ENCODE measurements at places on chromosomes 13 and 19.

GRCh38 chr19:5806133-5806489 is 1.2 kb downstream of the NRTN start:
- no peak for DNase-seq

DNA sequence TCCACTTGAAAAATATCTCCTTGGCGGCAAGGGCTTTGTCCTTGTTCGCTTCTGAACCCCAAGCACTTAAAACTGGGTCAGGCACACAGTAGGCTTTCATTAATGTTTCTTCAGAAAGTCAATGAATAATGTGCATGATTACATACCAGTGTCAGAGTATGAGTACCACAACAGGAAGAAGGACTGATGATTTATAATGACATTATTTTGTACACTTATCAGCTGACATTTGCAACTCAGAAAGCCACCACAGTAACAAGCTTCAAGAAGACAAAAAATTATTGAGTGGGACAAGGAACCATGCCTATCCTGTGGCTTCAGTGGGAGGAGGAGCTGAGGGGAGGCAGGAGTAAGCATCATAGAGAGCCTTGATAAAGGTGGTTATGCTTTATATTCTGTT is 10.0 kb downstream of the POLR1D start:
- DNase-seq: no peak

DNA sequence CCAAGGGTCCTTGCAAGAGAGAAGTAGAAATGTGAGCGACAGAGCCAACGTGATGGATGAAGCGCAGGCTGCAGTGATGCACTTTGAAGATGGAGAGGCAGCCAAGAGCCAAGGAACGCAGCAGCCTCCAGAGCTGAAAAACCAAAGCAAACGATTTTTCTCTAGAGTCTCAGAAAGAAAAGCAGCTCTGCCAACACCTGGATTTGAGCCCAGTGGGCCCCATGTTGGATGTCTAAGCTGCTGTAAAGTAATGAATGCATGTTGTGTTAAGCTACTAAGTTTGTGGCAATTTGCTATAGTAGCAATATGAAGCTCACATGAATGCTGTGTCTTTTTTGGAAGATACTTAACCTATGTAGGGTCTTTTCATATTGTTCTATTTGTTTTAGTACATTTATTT is 894.3 kb downstream of the EFNB2 start:
- no peak for DNase-seq

DNA sequence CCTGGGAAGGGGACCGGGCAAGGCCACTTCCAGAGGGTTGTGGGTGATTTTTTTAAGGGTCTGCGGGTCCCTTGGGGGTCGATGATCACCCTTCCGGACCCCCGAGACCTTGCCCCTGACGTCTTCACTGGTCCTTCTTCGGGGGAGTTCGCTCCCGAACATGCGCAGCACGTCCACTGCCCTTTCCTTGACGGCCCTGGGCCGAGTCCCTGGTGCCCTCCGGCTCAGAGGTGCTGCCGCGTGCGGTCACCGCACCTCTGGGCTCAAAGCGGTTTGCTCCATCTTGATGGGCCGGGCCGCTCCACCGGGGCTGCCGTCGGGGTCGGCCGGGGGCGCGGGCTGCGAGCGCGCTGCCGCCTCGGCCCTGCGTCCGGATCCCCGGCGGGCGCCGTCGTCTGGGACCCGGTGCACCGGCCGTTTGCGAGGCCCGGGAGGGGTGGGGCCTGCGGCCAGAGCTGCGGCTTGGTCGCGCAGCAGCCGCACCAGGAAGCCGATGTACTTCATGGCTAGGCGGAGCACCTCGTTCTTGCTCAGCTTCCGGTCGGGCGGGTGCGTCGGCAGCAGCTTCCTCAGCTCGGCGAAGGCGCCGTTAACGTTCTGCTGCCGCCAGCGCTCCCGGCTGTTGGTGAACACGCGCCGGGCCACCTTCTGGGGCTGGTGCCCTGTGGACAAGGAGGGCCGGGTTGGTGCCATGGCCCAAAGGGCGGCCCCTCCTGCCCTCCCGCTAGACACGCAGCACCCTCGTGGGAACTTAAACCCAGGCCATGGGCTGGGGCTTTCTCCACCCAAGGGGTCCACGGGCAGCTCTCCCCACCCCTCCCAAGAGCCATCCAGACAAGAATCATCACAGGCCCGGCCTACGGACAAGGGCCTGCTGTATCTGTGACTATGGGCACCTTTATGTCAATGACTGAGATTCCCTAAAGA is 3.3 kb downstream of the LYL1 start:
- DNase-seq: peak; percentile 89

GRCh38 chr13:97388373-97388772 is 45.6 kb upstream of the RAP2A start:
- DNase-seq: no peak

DNA sequence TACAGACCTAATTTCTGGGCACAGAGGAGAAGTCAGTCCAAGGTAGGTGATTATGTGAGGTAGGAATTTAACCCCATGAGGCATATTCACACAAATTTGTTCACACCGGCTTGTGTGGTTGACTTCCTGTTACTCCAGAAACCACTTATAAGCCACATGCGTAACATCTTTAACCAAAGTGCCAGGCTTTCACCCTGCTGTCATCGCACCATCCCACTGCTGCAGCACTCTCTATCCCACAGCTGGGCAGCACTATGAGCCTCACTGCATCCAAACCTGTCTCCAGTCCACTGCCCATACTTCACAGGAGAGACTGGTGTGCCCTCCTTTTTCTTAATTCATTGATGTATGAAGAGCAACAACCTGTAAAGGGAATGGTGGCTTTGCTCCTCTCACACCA is 128.2 kb upstream of the ARGLU1 start:
- no peak for DNase-seq

GRCh38 chr13:72561791-72562190 is 165.6 kb downstream of the MZT1 start:
- no peak for DNase-seq

- DNase-seq: no peak
Measured at GRCh38 chr19:805600-806550, 8.6 kb downstream of the PTBP1 start.

DNA sequence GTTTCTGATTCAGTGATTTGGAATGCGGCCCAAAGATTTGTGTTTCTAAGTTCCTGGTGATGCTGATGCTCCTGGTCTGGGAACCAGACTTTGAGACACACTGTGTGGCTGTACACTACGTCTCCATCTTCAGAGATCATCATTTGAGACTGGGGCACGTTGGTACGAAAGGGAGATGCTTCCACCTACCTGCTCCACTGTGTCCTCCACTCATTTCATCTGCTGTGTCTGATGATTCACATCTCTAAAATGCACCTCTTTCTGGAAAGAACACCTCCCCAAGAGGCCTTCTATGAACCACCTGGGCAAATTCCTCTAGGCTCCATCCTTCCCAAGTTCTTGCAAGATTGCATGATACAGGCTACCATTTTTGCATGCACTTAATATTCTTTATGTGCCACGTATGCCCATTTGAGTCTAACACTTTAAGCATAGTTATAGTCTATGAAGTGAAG is 58.6 kb downstream of the ERCC5 start:
- no peak for DNase-seq

DNA sequence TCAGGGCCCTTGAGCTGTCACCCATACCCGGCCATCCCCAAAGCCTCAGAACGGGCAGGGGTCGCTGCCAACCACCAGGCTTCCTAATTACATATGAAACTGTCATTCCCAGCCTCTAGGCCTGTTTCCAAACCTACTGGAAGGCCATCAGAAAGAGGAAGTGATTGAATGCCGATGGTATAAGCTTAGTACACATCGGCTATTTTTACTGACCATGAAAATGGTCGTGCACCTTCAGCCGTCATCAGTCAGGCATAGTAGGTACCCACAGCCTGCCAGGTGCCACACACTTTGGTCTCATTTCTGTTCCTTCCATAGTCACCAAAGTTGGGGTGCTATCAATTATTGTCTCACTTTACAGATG is 10.2 kb downstream of the KRI1 start:
- no peak for DNase-seq

GRCh38 chr13:98450026-98450425 is 126.9 kb downstream of the STK24 start:
- DNase-seq: no peak

GRCh38 chr19:18603255-18603957 is 3.2 kb downstream of the CRLF1 start:
- DNase-seq: no peak

- DNase-seq: no peak
Measured at GRCh38 chr13:32409561-32410421, 18.1 kb downstream of the N4BP2L1 start.

GRCh38 chr19:55599842-55600661 is at the start of gene ZNF524:
ZNF524 (plus strand) TSS chr19:55600288; CDS start chr19:55602113, 1,825 bp downstream.
- DNase-seq: peak; percentile 92

DNA sequence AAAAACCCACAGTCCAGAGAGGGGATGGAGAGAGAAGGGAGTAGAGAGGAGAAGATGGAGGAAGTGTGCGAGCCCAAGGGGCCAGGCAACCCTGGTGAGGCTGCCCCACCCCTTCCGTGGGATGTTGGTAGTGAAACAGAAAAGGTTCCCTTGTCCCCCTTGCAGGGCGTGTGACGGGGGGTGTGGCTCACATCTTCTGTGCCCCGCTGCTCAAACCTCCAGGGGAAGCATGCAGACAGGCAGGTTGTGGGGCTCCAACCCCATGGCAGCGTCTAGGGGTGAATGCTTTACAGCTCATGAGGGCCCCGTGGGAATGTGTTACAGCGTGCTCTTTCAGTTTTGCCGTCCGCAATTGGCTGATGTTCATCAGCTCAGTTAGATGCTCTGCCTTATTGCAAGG is 14.7 kb upstream of the EVI5L start:
- DNase-seq: no peak

GRCh38 chr13:24099490-24099889 is 61.0 kb upstream of the SPATA13 start:
- DNase-seq: no peak

GRCh38 chr19:34712395-34713261 is 21.4 kb upstream of the ZNF181 start:
- DNase-seq: peak; percentile 73

DNA sequence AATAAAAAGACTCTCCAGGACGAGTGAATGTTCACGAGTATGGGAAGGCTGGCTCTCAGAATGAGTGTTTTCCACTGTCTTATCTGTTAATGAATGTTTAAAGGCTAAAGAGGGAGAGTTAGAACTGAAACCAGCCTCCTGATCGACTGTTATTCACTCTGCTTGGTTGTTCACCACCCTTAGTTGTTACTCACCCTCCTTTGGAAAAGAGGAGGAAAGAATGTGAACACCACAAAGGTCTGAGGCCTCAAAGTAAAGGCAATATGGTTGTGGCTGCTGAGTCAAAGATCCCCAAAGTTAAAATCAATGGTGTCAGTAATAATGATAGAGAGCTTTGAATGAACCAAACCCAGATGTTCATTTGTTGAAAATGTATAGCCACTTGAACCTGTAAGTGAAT is 1793.2 kb upstream of the PCDH20 start:
- DNase-seq: no peak

GRCh38 chr13:29532821-29533220 is 62.7 kb downstream of the SLC7A1 start:
- DNase-seq: no peak

GRCh38 chr13:21055511-21056045 is 5.8 kb downstream of the LATS2 start:
- DNase-seq: no peak

DNA sequence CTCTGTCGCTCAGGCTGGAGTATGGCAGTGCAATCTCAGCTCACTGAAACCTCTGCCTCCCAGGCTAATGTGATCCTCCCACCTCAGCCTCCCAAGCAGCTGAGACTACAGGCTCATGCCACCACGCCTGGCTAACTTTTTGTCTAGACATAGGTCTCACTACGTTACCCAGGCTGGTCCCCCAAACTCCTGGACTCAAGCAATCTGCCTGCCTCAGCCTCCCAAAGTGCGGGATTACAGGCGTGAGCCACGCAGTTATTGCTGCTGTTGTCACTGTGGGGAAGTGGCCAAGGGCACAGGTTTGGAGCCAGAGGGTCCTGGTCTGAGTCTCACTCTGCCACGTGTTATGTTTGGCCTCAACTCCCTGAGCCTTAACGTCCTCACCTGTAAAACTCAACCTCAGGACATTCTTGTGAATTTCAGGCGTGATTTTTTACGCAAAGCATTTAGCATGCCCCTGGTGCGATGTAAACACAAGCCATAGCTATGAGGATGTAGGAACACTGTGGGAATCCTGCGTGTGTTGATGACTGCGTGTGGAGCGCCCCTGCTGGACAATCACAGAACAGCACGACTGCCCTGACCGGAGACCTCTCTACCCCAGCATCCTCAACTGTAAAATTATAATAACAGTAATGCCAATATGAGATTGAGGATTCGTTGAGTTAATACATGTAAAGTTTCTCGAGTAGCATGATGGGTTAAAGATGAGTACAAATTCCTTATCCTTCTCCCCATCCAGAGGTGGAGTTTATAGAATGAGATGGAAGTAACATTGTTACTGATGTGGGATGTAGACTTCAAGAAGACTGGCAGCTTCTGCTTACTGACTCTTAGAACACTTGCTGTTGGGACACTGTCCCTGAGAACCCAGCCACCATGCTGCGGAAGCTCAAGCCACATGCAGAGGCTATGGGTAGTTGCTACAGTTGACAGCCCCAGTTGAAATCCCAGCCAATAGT is 41.8 kb upstream of the PNMA8B start:
- DNase-seq: peak; percentile 49

DNA sequence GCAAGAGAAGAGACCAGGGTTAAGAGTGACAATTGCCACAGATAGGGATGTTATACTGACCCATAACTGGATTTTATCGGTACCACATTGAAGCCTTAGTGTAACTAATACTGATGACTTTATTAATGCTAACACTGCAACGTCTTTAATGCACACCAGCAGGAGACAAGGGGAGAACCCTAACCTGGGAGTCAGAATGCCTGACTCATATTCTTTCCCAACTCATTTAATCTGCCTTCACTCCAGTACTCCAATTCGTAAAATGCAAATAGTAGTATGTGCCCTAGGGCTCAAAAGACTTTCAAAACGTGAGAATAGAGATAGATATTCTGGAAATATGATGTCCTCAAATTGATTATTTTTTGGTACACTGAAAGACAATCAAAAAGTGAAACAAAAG is 62.4 kb downstream of the GPC6 start:
- no peak for DNase-seq
